ENCODE measurements at places on chromosomes 16 and 17.

DNA sequence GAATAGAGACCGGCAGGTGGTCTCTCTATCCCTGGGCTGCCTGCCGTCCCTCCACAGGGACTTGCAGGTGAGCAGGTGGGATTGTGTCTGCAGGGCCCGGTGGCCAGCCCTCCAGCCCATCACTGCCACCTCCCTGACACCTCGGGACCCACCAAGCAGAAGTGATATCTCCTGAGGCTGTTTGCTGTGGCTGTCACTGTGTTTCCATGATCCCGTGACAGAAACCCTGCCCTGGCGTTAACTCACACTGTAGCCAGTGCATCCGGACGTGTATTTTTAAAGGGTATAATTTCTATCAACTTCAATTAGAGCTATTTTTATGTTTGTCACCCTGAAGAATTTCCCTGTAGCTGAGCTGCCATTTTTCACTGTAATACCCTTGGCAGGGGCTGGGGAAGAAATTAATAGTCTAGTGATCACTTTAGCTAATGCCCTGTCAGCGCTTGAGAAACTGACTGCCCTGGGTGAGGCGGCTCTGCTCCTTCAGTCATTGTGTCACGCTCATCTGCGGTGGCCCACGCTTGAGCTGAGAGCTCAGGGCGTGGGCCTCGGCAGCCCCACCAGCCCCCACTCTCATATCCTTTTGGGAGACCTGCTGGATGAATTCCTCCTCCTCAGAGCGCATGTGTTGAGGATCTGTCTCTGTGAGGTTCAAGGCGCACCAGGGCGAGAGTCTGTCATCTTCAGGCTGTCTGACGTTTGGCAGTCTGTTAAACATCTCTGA lies 229.9 kb upstream of the CIBAR2 start:
- no peak for DNase-seq

DNA sequence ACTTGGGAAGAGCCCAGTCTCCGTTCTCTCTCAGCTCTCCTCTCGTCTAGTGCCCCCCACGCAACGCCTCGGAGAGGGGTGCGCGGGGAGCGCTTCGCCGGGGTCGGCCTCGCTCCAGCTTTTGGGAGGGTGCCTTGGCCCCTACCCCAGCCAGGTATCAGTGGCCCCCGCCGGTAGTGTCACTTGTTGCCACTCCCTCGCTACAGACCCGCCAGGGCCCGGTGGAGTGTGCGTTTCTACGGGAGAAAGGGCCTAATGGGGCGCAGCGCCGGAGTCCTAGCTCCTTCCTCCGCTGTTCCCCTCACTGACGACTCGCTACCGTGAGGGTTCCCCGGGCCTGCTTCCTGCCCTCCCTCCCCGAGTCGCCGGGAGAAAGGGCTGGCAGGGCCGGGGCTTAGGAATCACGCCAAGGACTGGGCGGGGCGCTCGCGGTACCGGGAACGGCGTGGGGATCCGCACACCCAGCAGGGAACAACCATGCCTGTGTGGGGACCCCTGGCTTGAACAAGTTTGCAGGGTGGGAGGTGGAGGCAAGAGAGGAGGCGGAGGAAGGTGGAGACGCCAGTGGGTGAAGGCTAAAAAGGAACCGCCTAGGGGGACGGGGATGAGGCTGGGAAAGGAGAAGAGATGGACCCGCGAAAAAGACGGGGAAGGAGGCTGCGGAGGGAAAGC lies 997 bp upstream of the CDH11 start:
- no peak for DNase-seq

- DNase-seq, result no peak
Observed at GRCh38 chr16:20308801-20309590, 18.3 kb downstream of the GP2 start.

- no peak for DNase-seq
Observed at GRCh38 chr17:3727041-3727440, 3.3 kb downstream of the HASPIN start.

DNA sequence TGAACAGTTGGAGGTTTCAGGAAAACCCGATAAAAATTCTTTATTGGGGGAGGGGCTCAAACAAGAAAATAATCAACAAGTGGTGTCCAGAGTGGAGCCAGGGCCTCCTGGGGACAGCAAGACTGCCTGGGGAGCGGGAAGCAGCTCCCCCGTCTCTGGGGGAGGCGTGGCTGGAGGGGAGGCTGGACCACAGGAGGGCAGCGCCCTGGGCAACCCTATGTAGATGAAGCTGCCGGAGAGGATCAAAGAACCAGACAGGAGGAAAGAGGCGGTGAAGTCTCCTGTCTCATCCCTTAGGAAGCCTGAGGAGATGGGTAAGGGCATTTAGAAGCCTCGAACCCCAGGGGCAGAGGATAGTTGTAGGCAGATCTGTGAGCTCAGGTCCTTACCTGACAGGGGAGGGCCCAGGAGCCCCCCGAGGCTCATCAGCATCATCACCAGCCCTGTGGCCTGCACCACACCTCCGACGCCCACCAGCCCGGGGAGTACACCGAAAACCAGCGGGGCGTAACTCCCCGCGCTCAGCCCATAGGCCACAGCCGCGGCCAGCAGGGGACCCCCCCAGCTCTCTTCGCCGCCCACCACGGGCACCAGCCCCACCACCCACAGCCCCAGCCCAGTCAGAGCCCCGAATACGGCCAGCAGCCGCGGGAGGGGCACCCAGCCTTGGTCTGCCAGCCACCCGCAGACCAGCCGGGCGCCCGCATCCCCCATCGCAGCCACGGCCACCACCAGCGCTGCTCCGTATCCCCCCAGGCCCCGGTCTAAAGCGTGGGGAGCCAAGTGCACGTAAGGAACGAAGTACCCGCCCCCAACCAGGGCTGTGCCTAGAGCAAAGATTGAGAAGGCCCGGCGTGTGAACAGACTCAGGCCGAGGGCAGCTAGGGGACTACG lies 2.0 kb downstream of the SLC16A11 start:
- no peak for DNase-seq

- no peak for DNase-seq
Observed at GRCh38 chr16:75288181-75288580, 36.8 kb upstream of the BCAR1 start.

DNA sequence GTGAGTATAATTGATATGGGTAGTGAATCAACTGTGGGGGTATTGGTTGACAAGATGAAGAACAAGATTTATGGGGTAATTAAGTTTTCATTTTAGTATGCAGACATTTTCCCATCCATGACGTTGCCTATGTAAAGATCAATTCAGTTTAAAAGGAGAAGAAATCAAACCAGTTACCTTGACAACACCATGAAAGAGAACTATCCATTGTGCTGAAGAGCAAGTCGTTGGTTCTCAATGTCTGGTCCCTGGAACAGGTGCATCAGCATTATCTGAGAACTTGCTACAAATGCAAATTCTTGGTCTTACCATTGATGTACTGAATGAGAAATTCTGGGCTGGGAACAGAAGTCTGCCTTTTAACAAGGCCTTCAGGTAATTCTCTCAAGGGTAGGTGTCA lies 801 bp upstream of the OR4D2 start:
- DNase-seq, result no peak

GRCh38 chr17:56751145-56751738 lies 82.5 kb downstream of the C17orf67 start:
- no peak for DNase-seq

DNA sequence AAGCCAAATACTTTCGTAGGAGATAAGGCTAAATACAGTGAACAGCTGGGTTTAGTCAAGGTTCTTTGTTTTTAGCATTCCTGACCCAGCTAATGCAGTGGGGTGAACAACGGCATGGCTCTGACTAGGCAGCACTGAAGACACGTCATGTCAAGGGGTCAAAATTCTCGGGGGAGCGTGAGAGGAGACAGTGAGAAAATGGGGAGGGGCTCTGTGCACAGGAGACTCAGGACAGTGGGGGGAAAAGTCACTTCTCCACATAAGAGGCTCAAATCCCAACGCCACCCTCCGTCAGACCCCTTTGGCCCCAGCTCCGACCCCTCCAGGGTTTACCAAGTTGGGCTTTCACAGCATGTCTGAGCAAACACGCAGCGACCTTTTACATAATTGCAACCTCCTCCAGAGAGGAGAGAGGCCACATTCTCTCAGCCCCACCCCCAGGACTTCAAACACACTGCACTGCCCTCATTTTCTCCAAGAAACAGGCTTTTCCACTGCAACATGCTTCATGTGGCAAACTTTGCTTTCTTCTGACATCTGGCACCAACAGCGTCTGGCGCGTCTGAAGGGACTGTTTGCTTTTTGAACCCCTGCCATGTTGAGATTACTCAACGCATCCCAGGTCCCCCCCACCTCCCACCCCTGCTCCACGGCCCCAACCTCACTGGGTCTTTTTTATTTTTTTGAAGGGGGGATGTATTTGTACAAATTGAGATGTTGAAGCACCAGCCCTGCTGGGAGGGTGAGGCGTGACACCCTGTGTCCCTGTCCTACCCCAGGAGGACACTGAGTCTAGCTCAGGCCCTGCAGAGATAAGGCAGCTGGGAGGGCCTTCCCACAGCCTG lies 30.0 kb downstream of the AXIN2 start:
- no peak for DNase-seq

- DNase-seq, result no peak
Observed at GRCh38 chr16:86471896-86472295, 38.4 kb upstream of the FOXF1 start.

GRCh38 chr17:9890124-9890523 lies 14.9 kb downstream of the RCVRN start:
- no peak for DNase-seq

DNA sequence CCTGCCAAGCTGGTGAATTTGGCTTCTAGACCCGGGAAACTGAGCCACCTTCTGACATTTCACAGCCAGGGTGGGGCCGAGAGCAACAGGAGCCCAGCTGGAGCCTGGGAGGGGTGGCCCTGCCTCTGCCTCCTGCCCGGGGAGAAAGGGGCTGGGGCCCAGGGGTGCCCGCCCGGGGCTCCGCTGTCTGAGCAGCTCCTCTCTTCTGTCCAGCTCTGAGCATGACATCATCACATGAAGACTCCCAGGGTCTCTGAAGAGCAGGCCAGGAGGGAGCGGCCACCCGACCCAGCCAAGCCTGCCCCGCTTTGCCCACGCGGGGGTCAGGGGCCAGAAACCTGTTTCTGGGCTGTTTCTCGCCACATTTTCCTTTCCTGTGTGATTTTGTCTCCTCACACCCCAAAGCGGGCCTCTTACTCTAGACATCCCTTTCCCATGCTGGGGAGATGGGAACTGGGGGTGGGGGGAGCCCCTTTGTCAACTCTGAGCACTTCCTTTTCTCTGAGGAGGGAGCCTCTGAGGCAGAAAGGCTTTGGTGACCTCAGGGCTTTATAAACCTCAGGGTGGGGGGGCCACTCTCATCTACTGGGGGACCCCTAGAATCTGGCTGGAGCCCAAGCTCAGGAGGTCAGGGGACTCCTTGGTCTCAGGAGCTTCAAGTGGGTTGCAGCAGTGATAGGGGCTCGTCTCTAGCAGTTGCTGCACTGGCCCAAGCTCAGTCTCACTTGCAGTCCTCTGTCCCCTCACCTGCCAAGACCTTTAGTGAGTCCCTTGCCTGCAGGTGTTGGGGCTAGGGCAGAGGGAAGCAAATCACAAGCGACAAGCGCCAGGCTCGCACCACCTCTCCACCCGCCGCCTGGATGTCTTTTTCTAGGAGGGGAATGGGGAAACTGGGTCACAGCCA lies 7.6 kb downstream of the UBALD2 start:
- DNase-seq, result peak; percentile 47

GRCh38 chr17:47184681-47185080 lies 4.4 kb downstream of the CDC27 start:
- no peak for DNase-seq

DNA sequence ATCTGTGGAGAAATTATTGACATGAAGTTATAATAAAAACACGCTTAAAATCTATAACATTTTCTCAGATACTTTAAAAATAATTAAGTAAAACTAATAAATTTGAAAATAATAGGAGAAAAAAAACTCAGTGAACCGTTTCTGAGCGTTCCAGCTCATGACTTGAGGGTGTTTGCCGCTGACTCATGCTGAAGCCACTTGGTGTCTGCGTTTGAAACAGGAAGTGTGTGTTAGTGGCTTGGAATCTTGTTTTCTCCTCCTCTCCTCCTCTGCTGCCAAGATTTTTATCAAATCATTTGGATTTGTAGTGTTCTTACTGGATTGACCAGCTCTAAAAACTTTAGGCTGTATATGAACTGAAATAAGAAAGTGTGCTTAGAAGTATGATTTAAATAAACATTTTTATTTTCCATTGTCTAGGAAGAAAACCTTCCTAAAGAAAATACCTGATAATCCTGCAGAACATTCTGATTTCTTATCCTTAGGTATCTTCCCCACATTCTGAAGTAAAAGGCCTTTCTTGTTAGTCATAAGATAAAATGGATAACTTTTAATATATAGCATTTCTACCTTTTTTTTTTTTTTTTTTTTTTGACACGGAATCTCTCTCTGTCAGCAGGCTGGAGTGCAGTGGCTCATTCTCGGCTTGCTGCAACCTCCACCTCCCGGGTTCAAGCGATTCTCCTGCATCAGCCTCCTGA lies 30.8 kb downstream of the USP10 start:
- no peak for DNase-seq

DNA sequence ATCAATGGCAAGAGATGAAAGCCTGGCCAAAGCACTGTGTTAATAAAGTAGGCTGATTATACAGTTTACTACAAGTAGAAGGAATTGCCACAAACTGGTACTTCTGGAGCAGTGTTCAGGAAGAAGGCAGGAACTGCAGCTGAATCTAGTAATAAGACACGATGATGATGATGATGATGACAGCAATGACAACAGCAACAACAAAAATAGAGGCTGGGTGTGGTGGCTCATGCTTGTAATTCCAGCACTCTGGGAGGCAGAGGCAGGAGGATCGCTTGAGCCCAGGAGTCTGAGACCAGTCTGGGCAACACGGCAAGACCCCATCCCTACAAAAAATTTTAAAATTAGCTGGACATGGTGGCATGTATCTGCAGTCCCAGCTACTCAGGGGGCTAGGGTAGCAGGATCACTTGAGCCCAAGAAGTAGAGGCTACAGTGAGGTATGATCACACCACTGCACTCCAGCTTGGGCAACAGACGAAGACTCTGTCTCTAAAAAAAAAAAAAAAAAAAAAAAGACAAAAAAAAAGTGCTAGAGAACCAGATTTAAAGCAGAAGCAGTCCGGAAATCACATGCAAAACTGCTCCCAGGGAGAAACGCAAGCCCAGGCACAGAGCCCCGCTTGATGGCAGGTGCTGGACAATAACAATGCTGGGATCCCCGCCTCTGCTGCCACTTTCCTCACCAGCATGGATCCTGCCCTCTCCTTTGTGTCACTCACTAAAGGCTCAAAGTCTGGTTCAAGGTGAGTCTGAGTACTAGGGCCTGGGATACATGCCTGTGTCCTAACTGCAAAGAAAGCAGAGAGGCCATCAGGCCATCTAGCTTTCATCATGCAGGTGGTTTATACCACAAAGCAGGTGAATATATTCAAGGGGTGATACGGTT lies 44.8 kb downstream of the CPPED1 start:
- no peak for DNase-seq

DNA sequence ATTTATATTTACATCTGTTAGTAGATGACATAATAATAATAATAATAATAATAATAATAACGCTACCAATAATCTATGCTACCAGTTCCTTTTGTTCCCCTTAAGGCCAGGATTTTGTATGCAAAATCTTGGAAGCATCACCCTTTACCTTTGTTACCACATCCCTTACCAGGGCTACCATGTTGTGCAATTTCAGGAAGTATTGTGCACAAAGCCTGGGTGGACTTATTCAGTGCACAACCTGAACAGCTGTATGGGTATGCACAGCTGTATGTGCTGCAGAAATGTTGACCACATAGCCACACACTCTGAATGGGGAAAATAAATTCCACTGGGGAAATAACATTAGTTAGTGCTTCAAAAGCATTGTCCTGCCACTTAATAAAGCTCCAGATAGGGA lies 19.9 kb upstream of the CALB2 start:
- no peak for DNase-seq

GRCh38 chr16:61313931-61314330 lies 722.3 kb downstream of the CDH8 start:
- no peak for DNase-seq
